AG10803 (cell line): ENCODE measurements at places on chromosomes 4 and X.

DNA sequence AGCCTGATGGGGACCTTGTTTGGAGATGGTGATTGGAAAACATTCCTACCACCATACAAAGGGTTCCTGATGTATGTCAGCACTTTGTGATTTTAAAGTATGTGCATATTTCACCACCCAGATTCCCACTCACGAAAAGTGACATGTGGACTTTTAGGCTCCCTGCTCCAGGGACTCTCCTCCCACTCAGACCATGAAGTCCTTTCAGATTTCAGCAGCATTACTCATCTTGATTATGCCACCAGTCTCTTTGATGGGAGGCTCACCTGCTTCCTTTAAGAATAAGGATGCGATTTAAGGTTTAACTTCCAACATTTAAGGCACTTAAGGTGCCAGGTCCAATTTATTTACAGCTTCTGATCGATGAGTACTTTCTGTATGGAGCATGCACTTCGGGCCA is 204.4 kb downstream of the PPARGC1A start:
- no peak for DNase-seq

GRCh38 chr4:29566371-29566770 is 1153.8 kb upstream of the PCDH7 start:
- DNase-seq: no peak

GRCh38 chr4:78197947-78198346 is 140.8 kb downstream of the FRAS1 start:
- DNase-seq: no peak

GRCh38 chr4:60619531-60620305 is 580.4 kb upstream of the ADGRL3 start:
- DNase-seq: peak; percentile 26

DNA sequence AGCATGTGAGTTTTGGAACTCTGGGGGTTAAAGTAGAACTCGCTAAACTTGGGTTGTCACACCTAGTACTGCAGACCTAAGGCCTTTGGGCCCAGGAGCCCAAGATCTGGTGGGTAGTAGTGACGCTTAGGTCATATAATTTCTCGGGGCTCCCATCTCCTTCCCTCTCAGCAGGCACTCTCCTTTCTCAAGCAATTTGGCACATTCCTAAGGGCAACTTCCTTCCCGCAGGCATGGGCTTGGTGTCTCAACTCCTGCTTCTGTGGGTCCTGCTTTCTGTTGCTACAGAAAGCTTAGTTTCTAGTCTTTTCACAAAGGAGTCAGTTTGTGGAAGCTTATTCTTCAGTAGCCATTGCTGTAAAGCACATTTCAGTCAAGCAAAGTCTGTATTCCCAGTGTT is 10.4 kb upstream of the EDA start:
- no peak for DNase-seq

GRCh38 chr4:76585897-76586360 is 150.9 kb downstream of the SHROOM3 start:
- no peak for DNase-seq

DNA sequence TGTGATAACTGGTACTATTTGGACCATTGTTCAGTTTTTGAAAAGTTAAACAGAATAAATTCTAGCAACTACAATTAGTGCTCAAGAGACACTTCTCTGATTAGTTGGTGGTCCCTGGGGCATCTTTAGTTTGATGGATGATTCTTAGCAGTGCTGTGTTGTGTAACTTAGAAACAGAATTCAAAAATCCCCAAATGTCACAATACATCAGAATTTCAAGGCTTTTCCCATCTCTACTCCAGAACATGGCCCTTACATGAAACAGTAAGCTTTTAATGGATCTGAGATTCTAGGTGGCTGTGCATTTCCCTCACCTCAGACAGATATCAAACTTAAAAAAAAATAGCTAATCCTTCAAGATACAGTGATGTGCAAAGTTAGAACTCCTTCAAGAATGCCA is 104.4 kb upstream of the CXCL13 start:
- DNase-seq: peak; percentile 6

DNA sequence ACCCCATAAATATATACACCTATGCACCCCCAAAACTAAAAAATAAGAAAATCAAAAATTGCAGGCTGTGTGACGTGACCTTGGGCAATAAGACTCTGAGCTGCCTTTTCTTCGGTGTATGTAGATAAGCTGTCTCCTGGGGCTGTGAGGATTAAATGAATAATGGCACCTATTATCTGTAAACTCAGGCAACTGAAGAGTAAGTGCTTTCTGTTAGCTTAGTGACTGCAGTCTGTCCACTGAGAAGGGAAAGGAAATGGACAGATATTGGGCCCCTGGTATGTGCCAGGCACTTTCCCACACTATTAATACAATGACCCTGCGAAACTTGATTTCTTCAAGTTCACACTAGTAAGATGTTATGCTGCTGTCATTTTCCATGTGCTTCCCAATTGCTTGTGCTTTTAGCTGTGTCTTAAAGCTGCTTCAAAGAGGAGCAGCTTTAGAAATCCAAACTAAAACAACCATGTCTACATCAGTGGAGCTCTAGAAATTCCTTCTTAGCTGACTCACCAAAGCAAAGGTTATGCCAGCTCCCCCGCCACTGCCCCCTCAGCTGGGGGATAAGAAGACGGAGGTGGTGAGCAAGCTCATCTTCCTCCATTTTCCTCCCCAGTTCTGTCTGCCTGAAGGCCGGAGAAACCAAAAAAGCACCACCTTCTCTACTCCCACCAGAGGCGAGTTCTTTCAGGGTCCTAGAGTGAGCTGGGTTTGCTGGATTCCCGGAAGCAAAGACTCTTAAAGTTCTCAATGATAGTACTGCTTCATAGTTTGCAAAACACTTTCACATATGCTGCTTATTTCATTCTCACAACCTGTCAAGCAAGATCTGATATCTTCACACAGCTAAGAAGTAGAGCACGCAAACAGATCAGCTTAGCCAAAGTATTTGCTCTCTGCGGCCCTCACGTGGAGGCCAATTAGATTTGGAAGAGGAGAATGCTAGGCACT is 8.8 kb upstream of the DGAT2L6 start:
- DNase-seq: peak; percentile 68

DNA sequence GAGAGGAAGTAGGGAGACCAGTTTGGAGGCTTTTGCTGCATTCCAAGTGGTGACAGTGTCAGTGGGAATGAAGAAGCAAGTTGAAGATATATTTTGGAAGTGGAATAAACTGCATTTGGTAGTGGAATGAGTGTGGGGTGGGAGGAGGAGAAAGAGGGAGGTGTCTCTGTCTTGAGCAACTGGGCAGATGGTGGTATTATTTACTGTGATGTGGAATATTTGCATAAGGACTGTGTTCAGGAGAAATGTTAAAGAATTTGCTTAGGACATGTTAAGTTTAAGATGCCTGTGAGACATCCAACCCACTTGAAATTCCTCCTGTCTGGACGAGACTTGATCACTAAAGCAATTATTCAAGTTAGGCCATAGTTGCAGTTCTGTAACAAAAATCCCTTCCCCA is 448.9 kb upstream of the AMOT start:
- DNase-seq: peak; percentile 54

DNA sequence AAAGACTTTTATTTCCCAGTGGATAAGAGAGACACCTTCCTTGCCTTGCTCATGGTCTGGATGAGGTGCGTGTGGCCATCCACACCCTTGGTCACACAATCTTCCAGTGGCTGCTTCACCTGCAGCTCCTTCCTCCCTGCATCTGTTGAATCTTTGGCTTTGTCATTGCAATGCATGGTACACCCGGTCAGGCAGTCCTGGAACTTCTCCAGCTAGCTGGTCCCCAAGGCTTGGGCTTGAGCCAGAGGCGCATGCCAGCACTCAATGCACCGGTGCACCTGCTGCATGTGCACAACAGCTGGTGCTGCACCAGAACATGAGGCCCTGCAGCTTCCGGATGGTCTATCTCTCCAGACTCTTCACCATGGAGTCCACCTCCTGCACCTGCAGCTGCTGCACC is 31.7 kb downstream of the SCML1 start:
- DNase-seq: no peak

DNA sequence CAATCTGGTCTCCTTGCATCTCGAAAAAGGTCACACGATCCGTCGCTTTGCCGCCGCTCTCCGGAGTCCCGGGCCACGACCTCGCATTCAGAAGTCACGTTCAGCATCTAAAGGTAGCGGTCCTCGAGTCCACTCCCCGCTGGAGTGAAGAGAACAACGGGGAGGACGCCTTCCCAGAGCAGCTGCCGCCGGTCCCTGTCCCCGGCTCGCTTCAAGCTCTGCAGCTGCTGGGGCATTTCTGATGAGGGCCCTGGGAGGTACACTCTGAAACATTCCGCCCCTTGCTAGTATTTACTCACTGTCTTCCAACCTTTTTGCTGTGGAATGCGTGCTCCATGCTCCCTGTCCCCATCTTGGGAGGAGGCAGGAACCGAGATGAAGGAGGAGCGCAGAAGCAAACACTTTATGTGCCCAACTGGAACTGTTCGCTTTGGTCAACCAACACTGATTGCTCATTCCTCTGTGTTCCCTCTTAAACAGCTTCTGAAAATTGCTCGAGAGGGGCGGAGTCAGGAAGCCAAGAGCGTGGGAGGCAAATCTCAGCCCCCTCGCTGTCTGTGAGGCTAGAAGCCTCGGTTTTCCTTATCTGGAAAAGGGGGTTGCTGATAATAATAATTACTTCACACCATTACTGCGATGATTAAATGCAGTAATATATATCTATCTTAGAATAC is 6.4 kb upstream of the VAMP7 start:
- DNase-seq: peak; percentile 5

DNA sequence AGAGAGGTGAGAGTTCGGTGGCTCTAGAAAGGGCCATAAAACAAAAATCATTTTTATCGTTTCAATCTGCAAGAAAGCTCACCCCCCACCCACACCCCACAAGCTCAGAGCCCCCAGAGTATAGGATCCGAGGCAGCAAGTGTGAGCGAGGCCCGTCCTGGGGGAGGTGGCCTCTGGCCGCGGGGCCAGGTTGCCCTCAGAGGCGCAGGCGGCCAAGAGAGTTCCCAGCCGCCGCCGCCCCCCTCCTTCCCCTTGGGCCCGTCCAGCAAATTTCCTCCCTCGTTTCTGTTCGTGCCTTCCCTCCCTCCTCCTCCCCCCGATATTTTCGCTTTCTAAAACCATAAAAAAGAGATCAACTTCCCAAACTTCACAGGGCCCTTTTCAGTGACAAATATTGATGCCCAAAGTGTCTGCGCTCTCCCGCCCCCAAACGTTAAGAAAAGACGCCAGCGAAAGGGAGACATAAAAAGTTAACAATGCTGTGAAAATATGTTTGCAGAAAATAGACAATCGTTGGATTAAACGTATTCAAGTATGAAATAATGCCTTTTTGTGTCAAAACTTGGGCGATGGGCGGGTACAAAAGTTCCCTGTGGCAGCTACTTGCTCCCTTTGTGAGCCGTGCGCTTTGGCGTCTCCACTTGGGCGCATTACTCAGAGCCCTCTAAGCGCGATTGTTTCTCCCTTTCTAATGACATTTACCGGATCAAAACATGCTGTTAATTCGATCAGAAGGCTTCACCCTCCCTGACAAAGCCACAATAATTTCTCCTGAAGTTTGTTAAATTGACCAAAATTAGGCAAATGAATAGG is 1.1 kb upstream of the HELT start:
- peak; percentile 9 for DNase-seq

DNA sequence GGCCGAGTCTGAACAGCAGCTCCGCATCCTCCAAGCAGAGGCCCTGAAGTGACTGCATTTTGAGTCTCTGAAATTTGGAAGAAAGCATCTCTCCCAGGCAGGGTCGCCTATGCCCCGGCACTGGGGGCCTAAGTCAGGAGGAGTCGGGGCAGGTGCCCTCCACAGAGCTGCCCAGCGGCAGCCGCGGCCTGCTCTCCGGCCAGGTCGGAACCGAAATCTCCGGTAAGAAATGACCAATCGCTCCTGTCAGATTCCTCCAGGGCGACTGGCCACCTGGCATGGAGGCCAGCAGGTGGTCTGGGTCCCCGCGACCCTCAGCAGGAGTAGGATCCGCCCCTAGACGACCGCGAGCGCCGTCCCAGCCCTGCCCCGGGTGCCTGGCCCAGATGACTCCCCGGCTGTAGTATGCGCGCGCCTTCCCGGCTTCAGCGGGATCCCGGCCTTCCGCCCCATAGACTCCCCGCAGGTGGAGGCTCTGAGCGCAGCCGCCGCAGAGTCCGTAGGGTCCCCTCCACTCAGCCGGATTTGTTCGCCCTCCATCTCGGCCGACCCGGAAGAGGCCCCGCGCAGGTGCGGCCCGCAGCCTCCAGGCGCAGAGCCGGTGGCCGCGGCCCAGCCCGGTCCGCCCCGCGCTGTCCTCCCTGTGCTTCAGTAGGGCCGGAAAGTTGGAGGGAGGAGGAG is 1.5 kb downstream of the NKX1-1 start:
- DNase-seq: no peak

GRCh38 chrX:8748855-8749254 is 16.9 kb upstream of the ANOS1 start:
- DNase-seq: peak; percentile 22

- DNase-seq: peak; percentile 61
These were observed 39.2 kb downstream of the RAB40AL start for GRCh38 chrX:102976286-102976685.

DNA sequence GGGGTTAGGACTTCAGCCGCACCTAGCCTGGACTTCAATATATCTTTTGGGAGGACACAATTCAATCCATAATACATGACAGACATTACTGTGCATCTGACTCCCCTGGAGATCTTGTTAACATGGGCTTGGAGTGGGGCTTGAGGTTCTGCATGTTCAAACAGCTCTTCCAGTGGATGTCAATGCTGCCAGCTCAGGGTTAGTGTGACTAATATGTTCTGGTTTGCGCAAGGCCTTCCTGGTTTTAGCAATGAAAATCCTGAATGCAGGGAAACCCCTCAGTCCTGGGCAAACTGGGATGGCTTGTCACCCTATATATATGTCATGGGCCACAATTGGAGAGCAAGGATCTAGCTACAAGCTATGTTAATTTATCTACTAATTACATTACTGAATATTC is 2.7 kb upstream of the TSPAN7 start:
- DNase-seq: no peak

DNA sequence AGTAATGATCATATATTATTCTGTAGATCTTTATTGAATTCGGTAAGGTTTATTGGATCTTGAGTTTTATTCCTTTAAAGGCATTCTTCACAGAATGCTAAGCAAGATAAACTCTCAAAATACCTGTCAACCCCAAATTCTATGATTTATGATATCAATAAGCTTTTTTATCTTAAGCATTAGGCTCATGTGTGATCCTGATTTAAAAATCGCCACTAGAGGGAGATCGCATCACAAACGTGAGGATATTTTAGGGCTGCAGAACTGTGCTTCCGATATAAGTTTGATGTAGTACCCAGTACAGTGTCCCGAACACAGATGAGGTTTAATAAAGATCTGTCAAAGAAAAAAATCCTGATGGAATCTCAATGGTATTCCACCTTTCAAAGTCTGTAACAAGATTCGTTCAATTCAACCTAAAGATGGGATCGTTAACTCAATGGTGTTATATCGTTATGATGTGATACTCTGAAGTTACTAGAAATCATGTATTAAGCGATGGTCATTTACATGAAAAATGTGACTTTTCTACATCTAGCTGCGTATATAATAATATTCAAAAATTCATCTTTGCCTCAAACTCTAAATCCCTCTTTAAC is 169.0 kb downstream of the CORIN start:
- peak; percentile 61 for DNase-seq

DNA sequence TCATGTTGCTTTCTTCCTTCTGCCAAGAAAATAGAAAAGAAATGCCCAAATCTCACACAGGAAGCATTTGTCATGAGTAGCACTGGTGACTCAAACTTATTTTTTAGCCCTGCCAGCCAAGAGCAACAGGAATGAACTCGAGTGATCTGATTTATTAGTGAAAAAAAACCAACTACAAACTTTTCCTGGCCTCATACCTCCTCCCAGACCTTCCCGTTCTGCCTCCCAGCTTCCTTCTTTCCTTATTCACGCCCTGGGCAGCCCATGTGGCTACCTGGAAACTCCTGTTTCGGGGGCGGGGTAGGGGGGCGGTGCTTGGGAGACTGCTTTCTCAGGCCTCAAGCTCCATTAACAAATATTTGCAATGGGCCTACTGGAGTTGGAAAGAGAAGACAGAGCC is 178.5 kb downstream of the NHS start:
- peak; percentile 74 for DNase-seq
